ENCODE measurements at places on chromosomes 12 and 14.

- DNase-seq = no peak
Measured at GRCh38 chr12:122437656-122438121, 15.2 kb upstream of the CLIP1 start.

- DNase-seq = no peak
Measured at GRCh38 chr12:123134826-123135225, 16.1 kb downstream of the PITPNM2 start.

- no peak for DNase-seq
Measured at GRCh38 chr12:116677202-116677661, 60.6 kb downstream of the SPRING1 start.

GRCh38 chr14:45716572-45716971 is 463.6 kb upstream of the MIS18BP1 start:
- DNase-seq = no peak

DNA sequence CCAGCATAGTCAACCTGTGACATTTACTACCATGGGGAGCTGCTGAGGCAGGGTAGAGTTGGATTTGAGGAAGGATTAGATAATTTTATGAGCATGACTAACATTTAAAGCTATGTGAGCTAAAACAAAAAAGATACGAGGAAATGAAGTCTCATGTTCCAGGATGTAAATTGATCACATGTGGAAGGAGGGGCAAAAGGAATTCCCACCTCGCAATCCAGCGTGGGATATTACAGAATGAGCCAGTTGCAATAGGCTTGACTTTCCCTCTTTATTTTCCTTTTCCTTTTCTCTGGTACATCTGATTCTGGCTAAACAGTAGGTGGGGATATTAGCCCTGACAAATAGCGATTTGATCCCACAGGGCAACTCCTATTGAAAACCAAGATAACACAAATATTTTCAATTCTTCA is 214.9 kb upstream of the HMGA2 start:
- DNase-seq = no peak

DNA sequence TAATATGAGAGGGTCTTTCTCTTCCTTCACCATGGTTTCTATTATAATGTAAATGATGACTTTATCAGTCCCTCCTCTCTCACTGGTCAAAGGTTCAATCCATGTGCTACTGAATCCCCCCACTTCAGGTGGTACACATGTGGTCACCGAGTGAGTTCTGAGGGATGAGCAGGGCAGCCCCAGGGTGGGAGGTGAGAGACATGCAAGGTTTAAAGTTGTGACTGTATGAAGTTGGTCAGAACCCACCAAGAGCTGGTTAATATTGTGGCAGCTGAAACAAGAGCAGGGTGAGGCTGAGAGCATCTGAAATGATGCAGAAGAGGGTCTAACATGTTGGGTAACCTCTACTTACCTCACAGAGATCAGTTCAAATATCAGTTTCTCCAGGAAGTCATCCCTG is 444.7 kb upstream of the FBXO33 start:
- no peak for DNase-seq

DNA sequence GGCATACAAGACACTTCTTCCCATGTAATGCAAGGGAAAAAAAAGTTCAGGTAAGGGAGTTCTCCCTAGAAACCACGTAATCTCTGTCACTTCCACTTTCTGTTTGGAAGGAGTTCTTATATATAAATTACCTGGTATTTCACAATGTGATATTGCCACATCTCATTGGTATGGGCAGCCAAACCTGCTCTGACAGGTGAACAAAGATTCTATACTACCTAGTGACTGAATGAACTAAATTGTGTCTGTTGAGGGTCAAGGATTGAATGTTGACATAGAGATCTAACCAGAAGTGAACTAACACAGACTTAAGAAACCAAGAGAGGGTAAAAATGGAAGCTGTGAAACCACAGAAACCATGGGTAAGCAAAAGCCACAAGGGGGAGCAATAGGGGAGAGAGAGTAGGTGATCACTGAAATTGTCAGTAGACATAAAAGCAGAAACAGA is 161.3 kb downstream of the RPL10L start:
- no peak for DNase-seq

GRCh38 chr14:69355607-69356281 is 42.4 kb downstream of the ERH start:
- no peak for DNase-seq

GRCh38 chr12:51013441-51013840 is 12.7 kb downstream of the SLC11A2 start:
- no peak for DNase-seq

GRCh38 chr14:54610051-54610977 is 43.4 kb downstream of the SAMD4A start:
- no peak for DNase-seq

GRCh38 chr14:20332788-20333493 is at the start of gene CCNB1IP1:
Gene CCNB1IP1, minus strand, starts transcription at chr14:20333279. Its CDS starts 16,756 bp downstream, at chr14:20316523.
- DNase-seq = no peak

DNA sequence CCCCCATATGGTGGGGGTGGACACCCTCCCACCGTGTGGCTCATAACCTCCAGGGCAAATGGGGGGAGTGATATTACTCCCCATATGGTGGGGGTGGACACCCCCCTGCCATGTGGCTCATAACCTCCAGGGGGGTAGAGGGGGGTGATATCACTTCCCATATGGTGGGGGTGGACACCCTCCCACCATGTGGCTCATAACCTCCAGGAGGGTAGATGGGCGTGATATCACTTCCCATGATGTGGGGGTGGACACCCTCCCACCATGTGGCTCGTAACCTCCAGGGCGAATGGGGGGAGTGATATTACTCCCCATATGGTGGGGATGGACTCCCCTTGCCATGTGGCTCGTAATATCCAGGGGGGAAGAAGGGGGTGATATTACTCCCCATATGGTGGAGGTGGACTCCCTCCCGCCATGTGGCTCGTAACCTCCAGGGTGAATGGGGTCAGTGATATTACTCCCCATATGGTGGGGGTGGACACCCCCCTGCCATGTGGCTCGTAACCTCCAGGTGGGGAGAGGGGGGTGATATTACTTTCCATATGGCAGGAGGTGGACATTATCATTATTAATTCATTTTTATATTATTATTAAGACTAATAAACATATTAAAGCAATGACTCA is 51.2 kb upstream of the OXA1L start:
- DNase-seq = no peak

- DNase-seq = no peak
Measured at GRCh38 chr14:85234156-85235025, 295.6 kb upstream of the FLRT2 start.

DNA sequence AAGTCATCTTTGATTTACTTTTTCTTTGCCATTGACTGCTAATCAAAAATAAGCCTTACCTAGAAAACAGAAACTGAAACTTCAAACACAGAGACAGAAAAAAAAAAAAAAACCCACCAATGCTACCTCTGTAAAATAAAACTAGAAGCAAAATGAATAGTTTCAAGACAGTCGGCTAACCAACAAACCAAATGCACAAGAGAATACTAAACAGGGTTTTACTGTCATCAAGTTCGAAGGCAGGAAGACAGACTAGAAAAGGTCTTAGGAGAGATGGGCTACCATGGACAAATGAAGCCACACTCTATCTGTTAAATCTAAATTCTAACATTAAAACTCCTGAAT is 59.5 kb downstream of the SEL1L start:
- DNase-seq = no peak

- DNase-seq = no peak
Measured at GRCh38 chr12:57012600-57013465, 3.5 kb downstream of the TAC3 start.

DNA sequence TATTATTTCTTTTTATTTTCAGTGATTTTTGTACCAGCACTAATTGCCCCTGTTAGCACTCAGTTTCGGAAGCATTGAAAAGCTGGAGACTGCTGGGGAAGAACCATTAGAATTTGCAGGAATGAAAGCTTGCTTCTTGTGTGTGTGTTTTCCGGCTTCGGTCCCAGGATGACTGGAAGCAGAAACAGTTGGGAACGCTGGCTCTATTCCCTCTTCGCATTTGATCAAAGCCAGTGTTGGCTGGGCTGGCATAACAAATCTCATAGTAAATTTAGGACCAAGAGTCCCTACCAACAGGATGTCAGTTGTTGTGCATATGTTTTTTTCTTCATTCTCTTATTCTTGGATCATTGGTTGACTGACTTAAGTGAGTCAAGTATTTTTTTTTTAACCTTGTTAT is 53.6 kb upstream of the TRAF3 start:
- DNase-seq = no peak

DNA sequence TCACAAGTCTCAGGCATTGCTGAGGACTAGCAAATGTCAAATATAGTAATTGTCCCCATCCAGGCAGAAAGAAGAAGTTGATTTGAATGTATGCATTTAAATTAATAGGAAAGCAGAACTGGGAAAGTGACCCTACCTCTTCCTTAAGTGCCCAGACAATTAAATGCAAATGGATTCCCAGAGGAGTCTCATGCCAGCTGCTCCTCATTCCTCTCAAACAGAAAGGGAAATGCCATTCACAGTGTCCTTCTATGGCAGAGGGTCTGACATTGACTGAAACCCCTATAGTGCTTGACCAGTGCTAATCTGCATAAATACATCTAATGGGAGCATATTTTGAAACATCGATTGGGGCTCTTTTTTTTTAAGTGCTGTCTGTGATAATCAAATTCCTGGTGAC is 292.4 kb upstream of the SEL1L start:
- no peak for DNase-seq

GRCh38 chr14:28779456-28779855 is 12.9 kb downstream of the FOXG1 start:
- DNase-seq = no peak

DNA sequence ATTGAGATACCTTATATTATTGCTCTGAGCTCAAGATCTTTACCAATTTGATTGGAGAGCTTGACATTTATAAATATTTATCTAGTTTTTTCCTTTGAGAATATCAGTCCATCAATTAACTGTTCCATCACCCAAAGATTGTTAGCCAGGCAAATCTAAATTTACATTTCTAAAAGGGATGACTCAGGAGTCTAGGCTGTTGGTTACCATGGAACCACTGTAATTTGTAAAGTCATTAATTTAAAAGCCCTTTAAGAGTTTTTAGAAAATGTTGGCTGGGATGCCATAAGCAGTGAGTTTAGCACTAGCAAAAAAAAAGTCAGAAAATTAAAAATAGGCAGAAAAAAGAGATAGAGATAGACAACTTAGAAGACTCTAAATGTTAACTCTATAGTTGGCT is 19.5 kb upstream of the SERPINA1 start:
- DNase-seq = no peak

- DNase-seq = no peak
Measured at GRCh38 chr12:107480836-107481608, 204.6 kb upstream of the PWP1 start.

GRCh38 chr12:81570234-81570633 is 188.9 kb downstream of the PPFIA2 start:
- DNase-seq = no peak

DNA sequence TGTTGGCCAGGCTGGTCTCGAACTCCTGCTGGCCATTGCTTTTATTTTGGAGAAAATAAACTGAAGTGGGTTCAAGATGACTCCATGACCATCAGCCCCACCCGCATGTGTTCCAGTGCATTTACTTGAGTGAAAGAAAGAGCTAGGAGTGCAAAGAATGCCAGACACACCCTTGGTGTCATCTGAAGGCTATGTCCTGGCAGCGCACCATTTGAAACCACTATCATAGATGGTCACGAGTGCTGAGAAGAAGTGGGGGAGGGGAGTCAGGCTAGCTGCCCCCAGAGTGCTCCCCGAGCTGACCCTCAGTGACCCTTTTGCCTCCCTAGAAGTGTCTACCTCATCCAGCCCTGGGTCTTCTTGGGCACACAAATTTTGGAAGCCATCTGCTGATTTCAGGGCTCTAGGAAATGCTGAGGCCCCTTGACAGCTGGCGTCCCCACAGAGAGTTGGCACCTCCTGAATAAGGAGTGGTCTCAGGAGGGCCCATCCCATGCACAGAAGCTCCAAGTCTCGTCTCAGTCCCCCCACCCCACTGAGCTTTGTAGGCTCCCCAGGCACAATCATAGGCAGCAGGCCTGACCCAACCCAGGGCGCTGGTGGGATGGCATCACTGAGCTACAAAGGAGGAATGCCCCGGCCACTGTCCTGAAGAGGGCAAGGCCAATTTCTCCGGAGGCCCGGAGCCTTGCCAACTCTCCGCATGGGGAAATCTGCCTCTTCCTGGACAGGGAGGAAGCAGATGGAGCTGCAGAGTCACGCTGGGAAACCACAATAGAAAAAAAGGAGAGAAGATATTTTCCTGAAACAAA is 28.0 kb downstream of the PXN start:
- DNase-seq = no peak

GRCh38 chr14:29928117-29928640 is 532 bp upstream of the PRKD1 start:
- DNase-seq = no peak

DNA sequence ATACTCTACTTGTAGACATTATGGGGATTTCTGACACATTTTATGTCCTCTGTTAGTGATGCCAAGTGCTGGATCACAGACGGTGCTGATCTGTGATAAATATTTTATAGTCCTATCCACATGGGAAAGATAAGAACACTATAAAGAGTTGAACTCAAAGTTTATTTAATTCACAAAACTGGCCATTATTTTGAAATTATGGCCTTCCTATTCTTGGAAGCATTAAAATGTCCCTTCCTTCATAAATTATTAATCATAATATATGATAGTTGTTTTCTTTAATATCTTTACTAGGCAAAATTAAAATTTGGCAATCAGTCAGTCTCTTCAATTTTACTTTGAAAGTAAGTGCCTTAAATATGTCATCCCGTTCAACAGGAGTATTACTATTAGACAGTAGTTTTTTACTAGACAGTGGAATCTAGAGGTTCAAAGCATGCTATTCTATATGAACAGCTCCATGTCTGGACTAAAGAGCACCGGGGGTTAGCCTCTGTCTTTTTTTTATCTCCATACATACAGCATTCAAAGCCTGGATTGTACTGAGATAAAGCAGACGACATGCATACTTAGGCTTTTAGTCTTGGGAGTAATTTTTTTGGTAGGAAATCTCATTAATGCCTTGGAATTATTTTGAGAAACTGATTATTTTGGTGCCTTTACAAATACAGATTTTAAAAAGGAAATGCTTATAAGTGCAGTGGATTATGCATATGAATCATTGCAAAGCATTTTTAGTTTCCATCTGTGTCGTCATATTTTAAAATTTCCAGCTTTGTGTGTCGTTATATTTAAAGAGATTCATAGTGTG is 306.1 kb upstream of the RGS6 start:
- no peak for DNase-seq

DNA sequence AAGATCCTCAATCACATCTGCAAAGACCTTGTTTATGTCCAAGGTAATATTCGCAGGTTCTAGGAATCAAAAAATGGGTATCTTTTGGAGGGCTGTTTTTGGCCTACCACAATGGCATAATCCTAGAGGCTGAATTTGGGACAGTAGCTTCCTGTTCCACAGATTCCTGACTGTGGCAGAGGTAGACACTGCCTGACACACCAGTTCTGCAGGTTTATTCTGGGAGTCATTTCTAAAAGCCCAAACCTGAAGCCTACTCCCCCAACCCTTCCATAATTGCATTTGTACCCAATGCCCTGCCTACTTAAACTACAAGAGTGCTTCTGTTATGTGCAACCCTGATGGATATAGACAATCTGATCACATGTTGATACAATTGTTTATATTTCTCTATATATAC is 378.9 kb downstream of the PCNX1 start:
- DNase-seq = no peak

Measured in esophagus squamous epithelium (tissue), 5 donors.